ENCODE measurements at places on chromosomes 6 and 20. TPM values are rescaled to one million over a fixed set of nuclear protein-coding genes. Genes with fewer than 3 reads are reported as not detected.

DNA sequence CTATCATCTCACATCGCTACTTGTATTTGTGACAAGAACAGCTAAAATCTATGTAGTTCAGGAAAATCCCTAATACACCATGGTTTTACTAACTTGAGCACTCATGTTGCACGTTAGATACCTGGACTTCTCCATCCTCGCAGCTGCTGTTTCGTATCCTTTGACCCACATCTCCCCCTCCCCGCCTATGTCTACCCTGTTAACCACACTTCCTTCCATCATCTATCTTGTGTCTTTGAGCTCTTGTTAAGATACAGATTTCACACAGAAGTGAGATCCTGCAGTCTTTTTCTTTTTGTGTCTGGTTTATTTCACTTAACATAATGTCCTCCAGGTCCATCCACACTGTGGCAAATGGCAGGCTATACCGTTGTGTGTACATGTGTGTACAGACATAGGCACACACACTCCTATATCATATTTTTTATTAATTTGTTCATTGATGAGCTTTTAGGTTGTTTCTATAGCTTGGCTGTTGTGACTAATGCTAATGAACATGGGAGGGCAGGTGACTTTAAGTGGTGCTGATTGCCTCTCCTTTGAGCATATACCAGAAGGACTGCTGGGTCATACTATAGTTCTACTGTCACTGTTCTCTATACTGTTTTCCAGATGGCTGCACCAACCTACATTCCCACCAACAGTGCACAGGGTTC is 117.8 kb downstream of the WDR27 start:
- no peak overlapping the region for H3K4me3 ChIP-seq
- no peak overlapping the region for H3K27ac ChIP-seq
- H3K36me3 ChIP-seq = no peaks in the 10 kb centered on the region
- H3K4me1 ChIP-seq = peaks cover 21% of the 10 kb centered on the region
- no peak for DNase-seq

GRCh38 chr20:37230200-37230599 is 31.4 kb downstream of the GHRH start:
- H3K27me3 ChIP-seq = no peaks in the 10 kb centered on the region
- no peaks in the 10 kb centered on the region for H3K4me1 ChIP-seq
- H3K36me3 ChIP-seq = peaks cover 60% of the 10 kb centered on the region
- no peak overlapping the region for H3K27ac ChIP-seq

DNA sequence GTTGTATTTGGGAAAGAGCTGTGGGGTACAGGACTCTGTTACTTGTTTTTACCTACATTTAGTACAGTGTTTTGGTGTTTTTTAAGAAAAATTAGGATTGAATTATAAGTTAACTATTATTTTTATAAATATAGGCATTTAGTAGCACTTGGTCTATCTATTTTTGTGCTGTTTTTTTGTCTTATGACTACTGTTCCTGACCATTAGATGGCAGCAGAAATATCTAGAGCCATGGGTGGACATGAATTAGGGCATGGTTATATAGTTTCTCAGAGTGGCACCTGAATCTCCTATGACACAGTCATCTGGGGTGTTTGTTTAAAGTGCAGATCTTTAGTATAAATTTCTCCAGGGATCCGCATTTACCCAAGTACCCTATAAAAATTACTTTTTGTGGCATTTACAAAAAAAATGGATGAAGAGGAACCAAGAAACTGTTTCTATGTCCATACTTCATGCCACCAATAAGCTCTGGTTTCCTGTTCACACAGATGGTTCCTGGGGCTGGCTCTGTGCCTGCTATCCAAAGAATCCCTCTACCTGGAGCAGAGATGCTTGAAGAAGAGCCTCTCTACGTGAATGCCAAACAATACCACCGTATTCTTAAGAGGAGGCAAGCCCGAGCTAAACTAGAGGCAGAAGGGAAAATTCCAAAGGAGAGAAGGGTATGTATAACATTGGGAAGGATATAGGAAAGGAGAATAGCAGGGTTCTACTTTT is 19.8 kb downstream of the NFYA start:
- H3K27me3 ChIP-seq = no peaks in the 10 kb centered on the region
- no peak overlapping the region for H3K4me3 ChIP-seq
- no peak overlapping the region for H3K27ac ChIP-seq
- no peak for DNase-seq

GRCh38 chr6:169701311-169701953 is 397 bp downstream of the WDR27 start:
- peaks cover 41% of the 10 kb centered on the region for H3K4me1 ChIP-seq
- DNase-seq = no peak
- peak overlapping the region; percentile 89 for H3K4me3 ChIP-seq

DNA sequence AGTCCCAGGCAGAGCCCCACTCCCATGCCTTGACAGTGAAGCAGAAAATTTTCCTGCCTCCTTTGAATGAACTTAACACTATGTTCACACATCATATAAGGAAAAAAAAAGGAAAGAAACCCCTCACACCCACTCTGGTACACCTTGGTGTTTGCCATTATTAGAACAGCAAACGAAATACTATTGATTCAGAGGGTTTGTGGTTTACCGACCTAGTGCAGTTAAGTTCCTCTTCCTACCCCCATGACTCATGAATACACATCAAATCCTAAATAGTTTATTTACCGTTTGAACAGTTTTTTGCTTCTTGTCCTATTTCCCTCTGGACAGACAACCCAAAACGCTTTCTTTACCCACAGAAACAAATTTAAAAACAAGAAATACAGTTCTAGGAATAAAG is 237.7 kb downstream of the FOXA2 start:
- no peaks in the 10 kb centered on the region for H3K27me3 ChIP-seq
- no peak overlapping the region for H3K4me3 ChIP-seq
- no peak for DNase-seq
- no peaks in the 10 kb centered on the region for H3K36me3 ChIP-seq

GRCh38 chr6:157119502-157120027 is 203.8 kb downstream of the TMEM242 start:
- no peak for DNase-seq
- peaks cover 12% of the 10 kb centered on the region for H3K36me3 ChIP-seq
- H3K4me1 ChIP-seq = peaks cover 8% of the 10 kb centered on the region
- no peaks in the 10 kb centered on the region for H3K27me3 ChIP-seq
- no peak overlapping the region for H3K27ac ChIP-seq
- no peak overlapping the region for H3K4me3 ChIP-seq

- H3K4me3 ChIP-seq = no peak overlapping the region
- no peak for DNase-seq
- H3K27ac ChIP-seq = no peak overlapping the region
- peaks cover 2% of the 10 kb centered on the region for H3K27me3 ChIP-seq
- no peaks in the 10 kb centered on the region for H3K4me1 ChIP-seq
Observed at GRCh38 chr6:166664135-166664534, 37.1 kb upstream of the RPS6KA2 start.

- peaks cover 11% of the 10 kb centered on the region for H3K4me1 ChIP-seq
- H3K4me3 ChIP-seq = no peak overlapping the region
- peaks cover 5% of the 10 kb centered on the region for H3K27me3 ChIP-seq
- H3K27ac ChIP-seq = no peak overlapping the region
- H3K36me3 ChIP-seq = peaks cover 5% of the 10 kb centered on the region
Observed at GRCh38 chr6:1538369-1538768, 71.3 kb upstream of the FOXC1 start.

- H3K27me3 ChIP-seq = peaks cover 13% of the 10 kb centered on the region
- no peak overlapping the region for H3K4me3 ChIP-seq
- H3K27ac ChIP-seq = no peak overlapping the region
- DNase-seq = no peak
Observed at GRCh38 chr6:167491438-167492099, 166.7 kb downstream of the TTLL2 start.

DNA sequence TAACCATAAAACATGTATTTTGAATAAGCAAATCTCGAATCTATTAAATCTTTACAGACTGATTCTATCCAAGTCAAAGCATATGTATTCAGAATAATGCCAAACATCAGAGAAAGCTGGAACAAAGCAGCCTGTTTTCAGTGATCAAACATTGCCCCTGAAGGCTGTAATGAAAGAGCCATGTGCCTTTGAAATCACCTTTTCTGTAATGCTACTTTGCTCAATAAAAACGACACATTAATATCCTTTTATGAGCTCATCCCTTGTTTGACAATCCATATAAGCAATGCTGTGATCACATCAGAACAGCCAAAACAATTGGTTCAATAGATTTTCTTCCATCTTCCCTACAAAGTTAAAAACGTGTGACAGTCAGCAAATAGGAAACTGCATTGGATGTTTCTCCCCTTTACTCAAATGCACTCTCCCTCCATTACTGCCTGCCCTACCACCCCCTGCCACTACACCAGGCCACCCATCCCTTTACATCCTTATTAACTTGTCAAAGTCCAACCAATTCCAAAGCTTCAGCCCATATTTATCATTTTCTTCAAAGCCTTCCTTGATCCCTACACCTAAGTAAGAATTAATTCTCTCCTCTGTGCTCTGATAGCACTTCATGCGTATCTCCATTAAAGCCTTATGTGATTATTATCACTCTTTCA is 42.0 kb downstream of the THEMIS start:
- no peak for DNase-seq
- H3K4me3 ChIP-seq = no peak overlapping the region

DNA sequence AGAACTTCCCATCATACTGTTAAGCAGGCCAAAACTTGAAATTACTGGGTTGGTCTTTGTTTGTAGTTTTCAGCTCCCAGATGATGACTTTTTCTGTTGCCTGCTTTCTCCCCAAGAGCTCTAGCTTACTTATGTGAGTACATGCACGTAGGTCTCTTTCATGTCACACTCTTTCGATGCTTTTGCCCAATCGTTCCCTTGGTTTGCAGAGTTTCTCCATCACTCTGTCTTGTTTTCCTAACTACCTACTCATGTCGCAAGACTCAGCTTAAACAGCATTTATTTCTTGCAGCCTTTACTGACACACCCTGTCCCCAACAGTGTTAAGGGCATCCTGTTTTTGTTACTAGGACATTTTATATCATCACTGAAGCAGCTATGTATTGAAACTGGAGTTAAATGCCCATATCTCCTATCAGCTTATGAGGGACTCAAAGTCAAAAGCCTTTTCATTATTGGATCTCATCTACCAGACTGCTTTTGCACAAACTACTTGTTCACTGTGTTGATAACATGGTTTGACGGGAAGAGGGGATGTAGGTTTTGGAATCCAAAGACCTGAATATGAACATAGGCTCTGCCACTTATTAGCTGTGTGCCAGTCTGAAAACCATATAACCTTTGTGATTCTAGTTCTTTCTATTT is 2.9 kb downstream of the ARG1 start:
- peaks cover 25% of the 10 kb centered on the region for H3K36me3 ChIP-seq
- no peak for DNase-seq
- no peak overlapping the region for H3K4me3 ChIP-seq
- H3K27me3 ChIP-seq = no peaks in the 10 kb centered on the region
- H3K27ac ChIP-seq = no peak overlapping the region

GRCh38 chr6:138028893-138029292 is 78.3 kb downstream of the PERP start:
- DNase-seq = no peak
- H3K27ac ChIP-seq = no peak overlapping the region
- H3K27me3 ChIP-seq = peaks cover 3% of the 10 kb centered on the region

DNA sequence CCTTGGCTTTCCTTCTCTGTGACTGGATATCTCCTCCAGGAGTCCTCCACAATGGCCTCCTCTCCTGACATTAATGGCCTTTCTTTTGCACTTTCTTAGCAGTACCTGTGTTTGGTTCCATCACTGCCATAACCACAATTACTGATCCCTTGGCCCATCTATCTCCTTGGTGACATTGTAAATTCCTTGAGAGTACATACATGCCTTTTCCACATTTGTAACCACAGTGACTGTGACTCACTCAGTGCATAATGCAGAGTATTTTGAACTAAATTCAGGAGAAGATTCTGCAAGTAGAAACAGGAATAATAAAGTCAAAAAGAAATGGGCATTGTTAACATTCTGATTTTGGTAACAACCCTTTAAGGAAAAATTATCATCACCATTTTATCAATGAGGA is 197.2 kb upstream of the SOX4 start:
- H3K36me3 ChIP-seq = no peaks in the 10 kb centered on the region
- H3K27me3 ChIP-seq = peaks cover 5% of the 10 kb centered on the region
- H3K4me3 ChIP-seq = no peak overlapping the region
- H3K27ac ChIP-seq = no peak overlapping the region
- no peak for DNase-seq

GRCh38 chr6:42378125-42378524 is 73.6 kb downstream of the TRERF1 start:
- DNase-seq = peak; percentile 38
- H3K4me1 ChIP-seq = peaks cover 64% of the 10 kb centered on the region
- H3K4me3 ChIP-seq = peak overlapping the region; percentile 60
- peak overlapping the region; percentile 71 for H3K27ac ChIP-seq
- H3K27me3 ChIP-seq = no peaks in the 10 kb centered on the region

- no peaks in the 10 kb centered on the region for H3K27me3 ChIP-seq
- DNase-seq = no peak
- H3K4me1 ChIP-seq = peaks cover 19% of the 10 kb centered on the region
- no peaks in the 10 kb centered on the region for H3K36me3 ChIP-seq
- no peak overlapping the region for H3K4me3 ChIP-seq
Observed at GRCh38 chr6:35253249-35253648, 6.3 kb upstream of the ZNF76 start.

- H3K27ac ChIP-seq = peak overlapping the region; percentile 84
- H3K36me3 ChIP-seq = peaks cover 17% of the 10 kb centered on the region
- no peaks in the 10 kb centered on the region for H3K27me3 ChIP-seq
- DNase-seq = no peak
Observed at GRCh38 chr20:33709398-33709797, 10.7 kb downstream of the PXMP4 start.

DNA sequence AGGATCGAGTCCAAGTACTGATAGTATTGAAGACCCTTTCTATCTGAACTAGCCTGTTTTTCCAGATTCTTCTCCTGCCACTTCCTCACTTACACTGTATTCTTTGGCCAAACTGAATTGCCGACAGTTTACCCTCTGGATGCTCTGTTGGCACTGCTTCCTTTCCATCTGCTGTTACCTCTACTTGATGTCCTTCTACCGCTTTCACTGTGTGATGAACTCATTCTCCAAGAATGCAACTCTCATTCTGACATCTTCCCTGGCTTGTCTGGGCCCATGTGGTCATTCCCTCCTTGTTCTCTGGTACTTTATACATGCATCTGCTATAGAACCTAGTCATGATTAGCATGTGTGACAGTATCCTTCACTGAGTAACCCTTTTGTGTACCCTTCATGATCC is 16.3 kb downstream of the RPRD1B start:
- H3K27me3 ChIP-seq = no peaks in the 10 kb centered on the region
- H3K4me3 ChIP-seq = no peak overlapping the region
- peaks cover 37% of the 10 kb centered on the region for H3K4me1 ChIP-seq
- peaks cover 30% of the 10 kb centered on the region for H3K36me3 ChIP-seq
- no peak overlapping the region for H3K27ac ChIP-seq

- no peak for DNase-seq
- no peak overlapping the region for H3K4me3 ChIP-seq
- H3K27ac ChIP-seq = no peak overlapping the region
- H3K27me3 ChIP-seq = no peaks in the 10 kb centered on the region
- H3K36me3 ChIP-seq = no peaks in the 10 kb centered on the region
Observed at GRCh38 chr6:100363651-100364050, 101.1 kb downstream of the SIM1 start.

The LY6G5C gene
- total RNA-seq = 4.7 TPM

The MOCS1 gene
- total RNA-seq = 1.2 TPM

The MYCT1 gene
- total RNA-seq = not detected

The BFSP1 gene
- 0.76 TPM for total RNA-seq

The SNAP25 gene
- total RNA-seq = 3.9 TPM

The DOK5 gene
- total RNA-seq = 27.7 TPM

The HLA-DRA gene
- 39.3 TPM for total RNA-seq
